Neural crest cell (in vitro differentiated cells): ENCODE measurements at places on chromosomes 13 and 19.

GRCh38 chr13:92436924-92437323 is 789.7 kb upstream of the GPC6 start:
- DNase-seq, result no peak
- H3K4me3 ChIP-seq, result no peak overlapping the region
- no peak overlapping the region for H3K27ac ChIP-seq
- no peaks in the 10 kb centered on the region for H3K27me3 ChIP-seq
- no peaks in the 10 kb centered on the region for H3K36me3 ChIP-seq
- no peaks in the 10 kb centered on the region for H3K4me1 ChIP-seq

- H3K4me1 ChIP-seq, result peaks cover 15% of the 10 kb centered on the region
- no peak overlapping the region for H3K4me3 ChIP-seq
- DNase-seq, result no peak
- H3K36me3 ChIP-seq, result no peaks in the 10 kb centered on the region
- no peak overlapping the region for H3K27ac ChIP-seq
Measured at GRCh38 chr19:45994456-45994997, 740 bp upstream of the CCDC61 start.

- peaks cover 64% of the 10 kb centered on the region for H3K36me3 ChIP-seq
- no peaks in the 10 kb centered on the region for H3K4me1 ChIP-seq
- no peak overlapping the region for H3K27ac ChIP-seq
- DNase-seq, result no peak
- H3K4me3 ChIP-seq, result no peak overlapping the region
- H3K27me3 ChIP-seq, result no peaks in the 10 kb centered on the region
Measured at GRCh38 chr19:12346896-12347295, 13.5 kb upstream of the ZNF563 start.

- no peak overlapping the region for H3K27ac ChIP-seq
- no peaks in the 10 kb centered on the region for H3K4me1 ChIP-seq
- no peaks in the 10 kb centered on the region for H3K36me3 ChIP-seq
- no peaks in the 10 kb centered on the region for H3K27me3 ChIP-seq
- DNase-seq, result no peak
Measured at GRCh38 chr13:93552596-93552995, 326.0 kb downstream of the GPC6 start.

- H3K36me3 ChIP-seq, result no peaks in the 10 kb centered on the region
- H3K4me1 ChIP-seq, result peaks cover 7% of the 10 kb centered on the region
- DNase-seq, result no peak
- H3K27ac ChIP-seq, result no peak overlapping the region
- no peak overlapping the region for H3K4me3 ChIP-seq
Measured at GRCh38 chr13:105608104-105608503, 927.4 kb downstream of the EFNB2 start.

- DNase-seq, result no peak
- H3K4me3 ChIP-seq, result no peak overlapping the region
- H3K36me3 ChIP-seq, result peaks cover 7% of the 10 kb centered on the region
- H3K27ac ChIP-seq, result no peak overlapping the region
- no peaks in the 10 kb centered on the region for H3K27me3 ChIP-seq
Measured at GRCh38 chr13:93653776-93654175, 427.2 kb downstream of the GPC6 start.
